ENCODE measurements at places on chromosomes 6 and 20.

GRCh38 chr6:41630069-41630468 is 8.2 kb upstream of the MDFI start:
- DNase-seq, result no peak

- no peak for DNase-seq
Observed at GRCh38 chr6:138198430-138199091, 19.7 kb downstream of the PBOV1 start.

- no peak for DNase-seq
Observed at GRCh38 chr6:119481976-119482375, 132.4 kb upstream of the MAN1A1 start.

DNA sequence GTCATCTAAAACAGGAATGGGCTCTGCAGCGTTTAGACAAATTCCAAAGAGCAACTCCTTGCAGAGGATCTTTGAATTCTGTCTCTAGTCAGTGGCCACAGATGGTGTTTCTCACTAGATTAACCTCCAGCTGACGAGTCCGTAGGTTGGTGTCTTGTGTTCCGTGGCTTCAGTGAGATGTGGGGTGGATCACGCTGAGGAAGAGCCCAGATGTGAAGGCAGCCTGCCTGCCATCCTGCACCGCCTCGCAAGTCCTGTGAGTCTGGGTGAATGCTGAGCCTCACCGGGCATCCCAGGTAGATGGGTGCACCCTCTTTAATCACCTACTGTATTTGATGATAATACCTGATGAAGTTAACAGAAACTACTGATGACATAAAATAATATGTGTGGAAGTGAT is 70.4 kb downstream of the THBS2 start:
- no peak for DNase-seq

DNA sequence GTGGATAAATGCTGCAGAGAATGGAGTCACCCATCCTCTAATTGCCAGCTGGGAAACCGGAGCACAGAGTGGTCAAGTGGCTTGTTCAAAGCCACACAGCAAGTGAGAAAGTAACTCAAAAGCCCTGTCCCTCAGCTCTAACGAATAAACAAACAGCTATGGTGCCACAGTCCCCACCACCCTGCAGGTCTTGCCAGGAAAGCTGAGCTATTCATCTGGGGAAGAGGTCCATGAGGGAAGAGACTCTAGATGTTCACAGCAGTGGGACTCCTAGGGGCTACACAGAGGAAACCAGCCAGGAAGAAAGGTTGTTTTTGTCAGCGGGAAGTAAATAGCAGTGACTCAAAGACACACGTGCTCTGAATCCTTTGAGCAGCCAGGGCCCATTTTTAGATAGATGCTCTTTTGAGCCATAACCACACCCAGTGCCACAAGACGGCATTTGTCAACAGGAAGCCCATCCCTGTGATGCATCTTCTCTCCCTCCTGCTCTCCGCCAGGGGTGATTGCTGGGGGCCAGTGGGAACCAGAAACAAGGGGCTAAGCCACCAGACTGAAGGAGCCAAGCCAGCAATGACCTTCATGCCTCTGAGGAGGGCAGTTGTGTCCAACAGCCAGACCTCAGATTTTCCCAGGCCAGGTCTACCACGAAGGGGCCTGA is 32.4 kb upstream of the TCP11 start:
- no peak for DNase-seq

DNA sequence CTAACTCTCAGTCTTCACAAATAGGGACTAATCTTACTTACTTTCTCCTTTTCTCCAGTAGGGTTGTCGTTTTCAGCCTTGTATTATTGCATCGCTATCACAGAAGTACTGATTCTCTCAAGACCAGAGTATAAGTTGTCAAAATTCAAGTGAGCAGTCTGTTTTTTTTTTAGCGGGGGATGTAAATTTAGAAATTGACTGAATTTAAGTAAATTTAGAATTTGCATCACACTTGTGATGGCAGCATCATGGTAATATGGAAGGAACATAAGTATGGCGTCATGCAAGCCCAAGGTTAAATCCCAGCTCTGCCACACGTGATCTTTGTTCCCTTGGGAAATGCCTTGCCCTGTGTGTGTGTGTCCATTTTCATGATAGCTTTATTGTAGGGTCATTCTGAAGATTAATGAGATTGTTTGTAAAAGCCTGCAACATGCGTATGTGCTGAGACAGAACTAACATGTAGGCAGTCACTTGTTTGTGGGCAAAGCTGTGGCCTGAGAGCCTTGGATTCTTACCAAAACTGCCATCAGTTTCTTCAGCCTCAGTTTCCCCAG is 52.8 kb upstream of the VSTM2L start:
- DNase-seq, result no peak

DNA sequence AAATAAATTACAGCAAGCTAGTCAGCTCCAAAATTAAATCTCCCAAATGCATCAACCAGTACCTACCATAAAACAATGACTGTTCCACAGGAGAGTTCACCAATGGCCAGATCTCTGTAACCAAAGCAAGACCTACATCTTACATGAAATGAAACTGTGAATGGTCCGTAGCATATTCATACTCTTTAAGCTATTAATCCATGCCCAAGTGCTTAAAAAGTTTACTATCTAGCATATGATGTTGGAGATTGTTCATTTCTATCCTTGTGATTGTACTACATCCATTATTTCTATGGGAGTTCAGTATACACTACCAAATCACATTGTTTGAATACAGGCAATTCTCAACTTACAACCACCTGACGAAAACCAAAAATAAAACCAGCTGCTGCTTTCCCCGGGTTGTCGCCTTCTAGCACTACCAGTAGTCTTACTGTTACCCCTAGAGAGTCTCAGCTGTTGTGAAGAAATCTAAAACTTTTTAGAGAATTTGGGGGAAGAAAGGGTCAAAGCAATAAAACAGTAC is 38.0 kb downstream of the HIVEP2 start:
- DNase-seq, result no peak

DNA sequence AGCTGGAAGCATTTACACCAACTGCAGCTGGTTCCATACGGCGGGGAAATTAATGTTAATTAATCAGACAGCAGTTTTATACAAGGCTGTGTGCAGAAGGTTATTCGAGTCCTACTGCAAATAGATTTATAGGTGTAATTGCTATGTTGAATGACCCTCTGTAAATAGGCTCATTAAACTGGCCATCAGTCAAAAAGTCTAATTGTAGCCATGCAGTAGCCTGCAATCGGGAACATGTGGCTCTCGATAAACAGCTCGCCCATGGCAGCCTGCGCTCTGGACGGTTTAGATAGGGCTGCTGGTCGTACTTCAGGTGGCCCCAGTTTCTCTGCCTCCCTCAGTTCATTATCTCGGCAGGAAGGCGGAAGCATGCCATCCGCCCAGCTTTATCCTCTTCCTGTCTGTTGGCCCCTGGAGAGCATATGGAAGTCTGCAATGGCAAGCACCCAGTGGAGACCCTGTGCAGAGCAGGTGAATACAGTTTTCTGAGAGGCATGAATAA is 143.2 kb downstream of the MBOAT1 start:
- DNase-seq, result no peak

DNA sequence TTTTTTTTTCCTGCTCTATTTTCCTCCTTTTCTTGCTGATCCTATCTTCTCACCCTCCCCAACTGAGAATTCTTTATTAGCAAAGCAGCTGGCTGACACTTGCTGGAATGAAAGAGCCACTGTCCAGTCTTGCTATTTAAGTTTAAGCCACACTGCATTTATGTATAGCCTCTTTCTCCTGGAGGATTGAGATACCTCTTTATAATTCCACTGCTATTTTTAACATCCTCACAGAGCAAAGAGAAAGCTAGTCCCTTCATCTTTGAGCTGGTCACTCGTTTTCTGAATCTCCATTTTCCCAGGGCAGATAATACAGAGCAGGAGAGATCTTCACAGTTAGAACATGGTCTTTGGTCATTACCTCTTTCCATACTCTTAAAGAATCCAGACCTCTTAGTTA is 36.0 kb upstream of the EEF1A1 start:
- DNase-seq, result no peak

GRCh38 chr6:100300221-100300736 is 164.4 kb downstream of the SIM1 start:
- DNase-seq, result no peak

DNA sequence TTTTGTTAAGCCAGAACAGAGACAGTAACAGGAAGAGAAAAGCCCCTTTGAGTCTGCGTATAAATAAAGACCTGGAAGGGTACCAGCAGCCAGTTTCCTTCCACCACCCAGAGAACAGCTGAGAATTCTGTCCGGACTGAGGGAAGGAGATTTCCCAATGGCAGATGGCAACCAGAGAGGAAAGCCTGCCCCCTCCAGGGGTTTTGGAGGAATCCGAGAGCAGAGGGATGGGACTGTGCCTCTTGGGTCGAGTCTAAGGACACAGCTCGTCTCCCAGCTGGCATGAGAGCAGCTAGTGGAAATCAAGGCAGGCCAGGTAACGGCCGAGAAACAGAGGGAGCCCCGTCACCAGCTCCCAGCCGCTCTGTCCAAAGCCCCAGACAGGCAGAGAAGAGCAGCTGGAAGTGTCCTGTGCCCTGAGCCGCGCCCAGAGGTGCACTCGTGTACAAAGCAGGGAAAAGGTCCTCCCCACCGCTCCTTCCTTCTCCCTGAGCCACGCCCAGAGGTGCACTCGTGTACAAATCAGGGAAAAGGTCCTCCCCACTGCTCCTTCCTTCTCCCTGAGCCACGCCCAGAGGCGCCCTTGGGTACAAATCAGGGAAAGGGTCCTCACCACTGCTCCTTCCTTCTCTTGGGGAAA is 134.0 kb upstream of the SNX9 start:
- DNase-seq, result no peak

GRCh38 chr20:34055290-34055689 is 56.8 kb downstream of the EIF2S2 start:
- no peak for DNase-seq

All from stimulated activated CD4-positive, alpha-beta T cell treated with anti-CD3 and anti-CD28 coated beads, Interleukin-2, amount 100 ng/mL, for 4 hours (primary cell).